Left colon (tissue), 2 donors: ENCODE measurements at places on chromosomes 1 and 21.

DNA sequence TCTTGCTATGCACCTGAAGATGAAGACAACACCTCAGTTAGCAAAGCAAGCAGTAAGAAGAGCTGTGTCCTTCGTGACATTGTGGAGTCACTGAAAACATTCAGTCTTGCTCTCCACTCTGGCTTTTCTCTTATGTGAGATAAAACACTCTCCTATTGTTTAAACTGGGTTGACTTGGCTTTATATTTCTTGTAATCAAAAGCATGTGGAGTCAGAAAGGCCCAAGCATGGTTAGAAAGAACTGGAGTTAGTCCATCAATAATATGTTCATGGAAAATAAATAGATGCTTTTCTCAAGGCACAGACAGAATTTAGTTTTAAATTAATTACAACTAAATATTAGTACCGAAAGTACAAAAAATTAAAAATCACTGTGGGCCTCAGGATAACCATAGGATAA is 61.7 kb downstream of the UBE2U start:
- no peak for DNase-seq

DNA sequence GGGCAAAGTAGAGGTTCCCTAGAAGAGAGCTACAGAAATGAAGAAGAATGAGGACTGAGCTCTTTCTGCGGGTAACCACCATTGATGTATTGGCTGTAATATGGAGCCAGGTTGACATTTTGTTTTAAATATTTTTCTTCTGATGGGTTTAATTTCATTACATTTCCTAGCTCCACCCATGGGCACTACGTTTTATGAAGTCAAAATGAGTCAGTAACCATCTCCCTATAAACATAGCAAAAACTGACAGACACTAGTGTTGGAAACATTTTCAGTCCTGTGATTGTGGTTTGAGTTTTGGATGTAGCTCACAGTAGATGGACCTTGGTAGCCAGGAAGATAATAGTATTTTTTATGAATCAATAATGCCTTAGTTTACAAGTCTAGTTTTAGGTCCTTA is 470.4 kb upstream of the B3GALT2 start:
- no peak for DNase-seq

- DNase-seq = no peak
These were observed 37.6 kb downstream of the RUNX3 start for GRCh38 chr1:24892188-24893153.

- no peak for DNase-seq
These were observed 28.3 kb upstream of the VPS13D start for GRCh38 chr1:12201352-12202189.

DNA sequence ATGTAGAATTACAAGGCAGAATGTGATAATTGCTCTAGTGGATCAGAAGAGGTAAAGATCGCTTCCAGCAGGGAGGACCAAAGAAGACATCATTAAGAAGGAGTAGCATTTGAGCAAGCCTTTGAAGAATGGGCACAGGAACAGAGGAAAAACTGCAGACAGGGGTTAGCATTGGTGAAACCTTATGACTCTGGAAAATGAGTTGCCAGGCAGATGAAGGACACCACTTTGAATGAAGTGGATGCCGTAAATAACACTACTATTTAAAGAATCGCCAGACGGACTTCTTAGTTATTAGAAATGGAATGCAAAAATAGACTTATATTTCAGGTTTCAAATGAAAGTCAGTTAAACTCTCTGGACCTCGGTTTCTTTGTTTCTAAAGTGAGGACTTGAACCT is 727.7 kb downstream of the USP25 start:
- no peak for DNase-seq

GRCh38 chr1:220787069-220787619 is 431 bp downstream of the MTARC1 start:
- DNase-seq = peak; percentile 80

DNA sequence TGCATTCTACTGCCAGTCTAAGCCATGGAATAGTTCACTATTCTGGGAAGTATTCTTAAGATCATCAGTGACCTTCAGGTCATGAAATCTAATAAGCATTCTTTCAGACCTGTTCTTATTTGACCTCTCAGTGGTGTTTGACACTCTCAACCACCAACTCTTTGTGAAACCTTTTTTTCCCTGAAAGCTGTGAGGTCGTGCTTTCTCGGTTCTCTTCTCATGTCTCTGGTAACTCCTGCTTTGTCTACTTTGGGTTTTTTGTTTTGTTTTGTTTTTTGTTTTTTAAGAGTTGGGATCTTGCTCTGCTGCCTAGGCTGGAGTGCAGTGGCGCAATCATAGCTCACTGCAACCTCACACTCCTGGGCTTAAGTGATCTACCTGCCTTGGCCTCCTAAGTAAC is 56.3 kb downstream of the POU2F1 start:
- DNase-seq = no peak
